ENCODE measurements at places on chromosomes 6 and 20. TPM values are rescaled to one million over a fixed set of nuclear protein-coding genes. Genes with fewer than 3 reads are reported as not detected.

Gene SMIM26
- 46.9 TPM for total RNA-seq

Gene KLC4
- 12.7 TPM for total RNA-seq

Gene NEURL2
- total RNA-seq: 1.9 TPM

Gene SLC35A1
- total RNA-seq: 9.8 TPM
